Stimulated activated CD4-positive, alpha-beta T cell treated with anti-CD3 and anti-CD28 coated beads, Interleukin-12 subunit alpha, Interleukin-12 subunit beta, amount 100 ng/mL, for 48 hours (primary cell): ENCODE measurements at places on chromosomes 7 and 10.

DNA sequence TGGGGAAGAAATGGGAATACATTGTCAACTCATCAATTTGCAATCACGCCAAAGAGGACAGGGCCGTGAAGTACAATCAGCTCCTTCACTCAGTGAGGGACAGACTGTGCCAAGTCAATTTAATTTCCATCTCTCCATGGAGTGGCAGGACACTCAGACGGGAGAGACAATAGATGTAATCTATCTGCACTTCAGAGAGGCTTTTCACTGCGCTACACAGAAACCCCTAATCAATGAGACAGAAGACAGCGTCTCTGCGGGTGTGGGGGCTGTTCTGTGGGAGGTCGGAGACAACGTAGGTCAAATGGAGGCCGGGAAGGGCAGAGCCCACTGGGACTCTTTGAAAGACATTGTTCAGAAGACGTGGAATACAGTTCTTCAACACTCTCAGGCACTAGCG lies 541.0 kb upstream of the ADARB2 start:
- no peak for DNase-seq

- no peak for DNase-seq
Measured at GRCh38 chr7:143269251-143269650, 6.0 kb downstream of the GSTK1 start.

- no peak for DNase-seq
Measured at GRCh38 chr10:53029449-53029848, 256.9 kb upstream of the MBL2 start.

GRCh38 chr7:139526578-139527544 lies 3.4 kb downstream of the CLEC2L start:
- no peak for DNase-seq
